ENCODE measurements at places on chromosomes 3 and 15. TPM values are rescaled to one million over a fixed set of nuclear protein-coding genes. Genes with fewer than 3 reads are reported as not detected.

The TRAK1 gene
- total RNA-seq: 22.8 TPM

The RCN2 gene
- 27.9 TPM for total RNA-seq

The HTR3D gene
- not detected for total RNA-seq

DNA sequence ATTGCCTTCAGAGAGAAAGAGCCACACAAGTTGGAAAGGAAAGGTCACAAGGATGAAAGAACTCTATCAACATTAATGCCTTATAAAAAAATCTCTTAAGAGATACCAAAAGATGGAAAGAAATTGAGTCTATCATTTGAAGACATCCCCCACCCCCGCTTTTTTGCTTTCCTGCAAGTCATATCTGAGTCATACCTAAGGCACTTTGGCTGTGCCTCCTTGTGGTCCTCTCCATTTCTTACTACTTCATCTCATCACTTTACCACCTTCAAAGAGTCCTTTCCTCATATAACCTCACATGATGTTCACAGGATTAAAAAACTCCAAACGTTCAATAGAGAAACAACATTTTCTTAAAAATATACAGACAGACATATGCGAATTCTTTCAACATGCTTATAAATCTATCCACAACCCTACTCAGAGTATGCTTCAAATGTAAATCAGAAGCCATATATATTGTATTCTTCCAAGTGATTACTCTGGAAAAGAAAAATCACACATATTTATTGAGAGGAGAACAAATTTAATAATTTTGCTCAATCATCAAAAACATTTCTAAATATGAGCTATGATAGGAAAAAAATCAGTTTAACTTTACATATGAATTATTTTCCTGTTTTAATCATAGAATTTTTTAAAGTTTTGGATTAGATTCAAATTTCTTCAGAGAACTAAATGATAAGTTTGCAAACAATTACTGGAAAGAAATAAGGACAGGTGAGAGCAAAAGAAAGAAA, 1003.9 kb upstream of the CFAP20DC start:
- H3K36me3 ChIP-seq: peaks cover 11% of the 10 kb centered on the region
- no peaks in the 10 kb centered on the region for H3K27me3 ChIP-seq
- DNase-seq: no peak
- H3K4me1 ChIP-seq: peaks cover 24% of the 10 kb centered on the region

DNA sequence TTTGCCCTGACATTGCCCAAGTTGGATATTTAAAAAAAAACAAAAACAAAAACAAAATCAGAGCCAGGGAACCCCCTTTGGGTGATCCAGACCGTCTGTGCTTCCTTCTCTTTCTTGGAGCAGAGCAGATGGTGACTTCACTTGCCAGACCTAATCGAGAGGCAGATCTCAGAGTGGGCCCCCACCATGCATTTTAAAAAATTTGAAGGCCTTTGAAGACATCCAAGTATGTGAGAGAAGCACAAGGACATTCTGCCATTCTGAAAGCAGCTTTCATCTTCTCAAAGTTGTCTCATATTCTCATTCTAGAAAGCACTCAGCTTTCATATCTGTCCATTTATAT, 93.3 kb downstream of the SV2B start:
- H3K36me3 ChIP-seq: no peaks in the 10 kb centered on the region
- no peak for DNase-seq
- no peaks in the 10 kb centered on the region for H3K4me1 ChIP-seq
- no peak overlapping the region for H3K4me3 ChIP-seq

DNA sequence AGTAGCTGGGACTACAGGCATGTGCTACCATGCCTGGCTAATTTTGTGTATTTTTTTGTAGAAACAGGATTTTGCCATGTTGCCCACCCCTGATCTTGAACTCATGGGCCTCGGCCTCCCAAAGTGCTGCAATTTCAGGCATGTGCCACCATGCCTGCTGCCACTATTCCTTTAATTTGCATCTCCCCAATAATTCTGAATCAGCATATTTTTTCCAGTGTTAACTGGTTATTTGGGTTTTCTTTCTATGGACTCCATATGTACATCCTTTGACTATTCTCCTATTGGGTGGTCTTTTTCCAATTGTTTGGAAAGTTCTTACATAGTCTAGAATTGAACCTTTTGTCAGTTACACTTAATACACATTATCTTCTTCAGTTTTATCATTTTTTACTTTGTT, 28.1 kb downstream of the HLTF start:
- no peak for DNase-seq
- H3K27me3 ChIP-seq: no peaks in the 10 kb centered on the region
- no peak overlapping the region for H3K4me3 ChIP-seq
- peaks cover 2% of the 10 kb centered on the region for H3K4me1 ChIP-seq
- H3K36me3 ChIP-seq: peaks cover 41% of the 10 kb centered on the region
- no peak overlapping the region for H3K27ac ChIP-seq

GRCh38 chr3:82080792-82081191, 319.3 kb upstream of the GBE1 start:
- DNase-seq: no peak
- H3K36me3 ChIP-seq: no peaks in the 10 kb centered on the region
- no peaks in the 10 kb centered on the region for H3K4me1 ChIP-seq
- peaks cover 3% of the 10 kb centered on the region for H3K27me3 ChIP-seq
- H3K4me3 ChIP-seq: no peak overlapping the region

DNA sequence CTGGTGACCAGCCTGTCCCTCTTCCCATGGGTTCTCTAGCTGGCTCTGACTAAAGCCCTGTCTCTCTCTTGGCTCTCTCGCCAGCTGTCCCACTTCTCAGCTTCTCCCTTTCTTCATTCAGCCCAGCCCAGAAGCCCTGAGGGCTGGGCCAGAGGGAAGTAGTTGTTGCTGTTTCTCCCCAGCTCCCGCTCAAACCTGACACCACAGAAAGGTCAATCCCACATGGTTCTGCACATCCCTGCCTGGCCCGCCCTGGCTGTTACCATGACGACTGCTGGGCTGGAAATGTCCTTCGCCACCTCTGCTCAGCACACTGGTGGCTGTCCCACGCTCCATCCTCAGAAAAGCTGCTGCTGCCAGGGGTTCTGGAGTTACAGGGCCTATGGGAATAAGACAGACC, 25.9 kb downstream of the CCDC32 start:
- no peak overlapping the region for H3K27ac ChIP-seq
- H3K4me3 ChIP-seq: no peak overlapping the region
- H3K4me1 ChIP-seq: peaks cover 5% of the 10 kb centered on the region
